NB4 (cell line): ENCODE measurements at places on chromosomes 3 and 15.

DNA sequence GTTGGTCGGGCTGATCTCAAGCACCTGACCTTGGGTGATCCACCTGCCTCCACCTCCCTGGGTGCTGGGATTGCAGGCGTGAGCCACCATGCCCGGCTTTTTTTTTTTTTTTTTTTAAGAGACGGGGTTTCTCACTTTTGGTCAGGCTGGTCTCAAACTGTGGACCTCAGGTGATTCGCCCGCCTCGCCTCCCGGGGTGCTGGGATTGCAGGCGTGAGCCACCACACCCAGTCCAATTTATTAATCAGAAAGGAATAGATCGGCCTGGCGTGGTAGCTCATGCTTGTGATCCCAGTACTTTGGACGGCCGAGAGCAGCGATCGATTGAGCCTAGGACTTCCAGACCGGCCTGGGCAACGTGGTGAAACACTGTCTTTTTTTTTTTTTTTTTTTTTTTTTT lies 13.9 kb upstream of the GOLGA8M start:
- no peak for DNase-seq

- no peak for DNase-seq
Measured at GRCh38 chr3:99319450-99319849, 318.9 kb upstream of the COL8A1 start.

DNA sequence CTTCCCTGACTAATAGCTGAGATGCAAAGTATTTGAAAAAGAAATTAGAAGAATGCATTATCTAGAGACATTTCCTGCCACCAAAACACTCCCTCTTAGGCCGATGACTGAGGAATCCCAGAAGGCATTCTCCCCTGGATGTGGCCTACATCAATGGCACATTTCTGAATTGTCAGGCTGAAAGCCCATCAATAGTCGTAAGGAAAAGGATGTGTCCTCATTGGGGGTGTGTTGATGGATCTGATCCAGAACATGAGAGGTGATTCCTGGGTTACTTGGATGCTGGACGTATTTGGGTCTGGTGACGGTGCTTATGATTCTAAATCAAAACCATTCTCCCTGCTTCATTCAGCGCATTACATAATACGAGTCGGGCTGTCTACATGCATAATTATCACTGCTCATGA lies 216.9 kb upstream of the CDIN1 start:
- DNase-seq, result no peak

- DNase-seq, result no peak
Measured at GRCh38 chr15:59300618-59301139, 72.0 kb downstream of the MYO1E start.
